Progenitor cell of endocrine pancreas (in vitro differentiated cells): ENCODE measurements at places on chromosomes 4 and X. TPM values are rescaled to one million over a fixed set of nuclear protein-coding genes. Genes with fewer than 3 reads are reported as not detected.

GRCh38 chr4:46388857-46389256 is 1.1 kb downstream of the GABRA2 start:
- DNase-seq: no peak

GRCh38 chrX:47483306-47484268 is 565 bp upstream of the ZNF41 start:
- DNase-seq: peak; percentile 10

DNA sequence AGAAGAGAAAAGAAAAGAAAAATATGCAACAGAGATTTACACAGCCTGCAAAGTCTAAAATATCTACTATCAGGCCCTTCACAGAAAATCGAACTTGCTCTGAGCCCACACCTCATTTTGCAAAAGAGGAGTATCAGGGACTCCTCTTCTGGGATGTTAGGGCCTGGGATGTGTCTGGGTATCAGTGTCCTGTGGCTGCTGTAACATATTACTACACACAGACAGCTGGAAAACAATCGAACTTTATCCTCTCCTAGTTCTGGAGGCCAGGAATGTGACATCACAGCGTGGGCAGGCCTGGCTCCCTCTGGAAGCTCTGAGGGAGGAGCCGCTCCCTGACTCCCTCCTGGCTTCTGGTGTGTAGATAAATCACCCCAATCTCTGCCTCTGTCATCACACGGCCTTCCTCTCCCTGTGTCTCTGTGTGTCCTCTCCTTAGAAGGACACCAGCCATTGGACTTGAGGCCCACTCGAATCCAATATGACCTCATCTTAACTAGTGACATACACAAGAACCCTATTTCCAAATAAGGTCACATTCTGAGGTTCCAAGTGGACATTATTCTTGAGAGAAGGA is 52.9 kb downstream of the PPP2R2C start:
- no peak for DNase-seq

EGFL6 gene
- total RNA-seq: 0.29 and 0.34 TPM in 2 replicates

DNA sequence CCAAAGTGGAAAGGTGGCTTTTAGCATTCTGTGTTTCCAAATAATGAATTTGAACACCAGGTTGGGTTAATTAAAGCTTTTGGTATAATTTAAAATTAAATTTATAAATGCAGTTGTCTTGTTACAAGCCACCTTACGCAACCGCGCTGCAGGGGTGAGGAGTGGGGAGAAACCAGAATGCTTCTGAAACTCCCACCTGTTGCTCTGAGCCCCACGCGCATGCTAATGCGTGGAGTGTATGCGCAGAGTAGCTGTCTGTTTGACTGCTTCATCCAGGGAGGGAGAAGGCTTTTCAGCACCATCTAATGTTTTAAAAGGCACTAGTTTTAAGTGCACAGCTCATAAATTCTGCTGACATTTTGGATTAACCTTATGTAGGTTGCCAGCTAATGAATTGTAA is 12.5 kb downstream of the OGT start:
- DNase-seq: no peak

GRCh38 chr4:16819652-16820051 is 78.8 kb downstream of the LDB2 start:
- no peak for DNase-seq

SPATA4 gene
- 0.33 and 0.93 TPM in 2 replicates for total RNA-seq

ALB gene
- 11.6 and 13.8 TPM in 2 replicates for total RNA-seq

MAOA gene
- total RNA-seq: 12.0 and 12.5 TPM in 2 replicates

UGT2B10 gene
- not detected in 2 replicates for total RNA-seq
